ENCODE measurements at places on chromosomes 2 and 18. TPM values are rescaled to one million over a fixed set of nuclear protein-coding genes. Genes with fewer than 3 reads are reported as not detected.

Gene SERPINB2
- 9.7 TPM for total RNA-seq

Gene NYAP2
- total RNA-seq = 0.10 TPM

GRCh38 chr2:134636714-134637113 lies 82.1 kb downstream of the TMEM163 start:
- DNase-seq = no peak

- peak; percentile 75 for DNase-seq
These were observed 293.9 kb upstream of the SYT4 start for GRCh38 chr18:43571078-43571689.

- no peak for DNase-seq
These were observed 112.9 kb upstream of the TRIB2 start for GRCh38 chr2:12603781-12604295.

DNA sequence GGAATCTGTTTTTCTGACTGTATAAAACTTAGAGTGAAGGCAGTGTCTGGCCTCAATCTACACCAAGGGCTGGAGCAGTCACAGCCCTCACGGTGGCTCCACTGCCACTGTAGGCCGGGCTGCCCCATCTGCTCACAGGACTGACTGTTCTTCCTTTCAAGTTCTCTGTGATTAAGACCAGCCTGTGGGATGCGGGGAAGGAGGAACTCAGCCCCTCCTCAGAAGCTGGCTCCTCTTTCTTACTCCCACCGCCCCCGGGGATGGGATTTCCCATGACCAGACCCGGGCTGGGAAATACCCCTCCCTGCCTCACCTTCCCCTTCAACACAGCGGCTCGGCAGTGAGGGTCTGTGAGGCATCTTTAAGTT lies 106.0 kb downstream of the COPS8 start:
- DNase-seq = no peak

GRCh38 chr18:79566771-79567431 lies 112.7 kb upstream of the CTDP1 start:
- no peak for DNase-seq

- no peak for DNase-seq
These were observed 66.5 kb downstream of the PXDN start for GRCh38 chr2:1677821-1678165.

- no peak for DNase-seq
These were observed 67.7 kb upstream of the NEDD4L start for GRCh38 chr18:57976230-57976773.

GRCh38 chr18:58453913-58454317 lies 175.0 kb downstream of the ALPK2 start:
- no peak for DNase-seq

Measured in tongue (tissue), 3 donors.